ENCODE measurements at places on chromosomes 1 and 21.

DNA sequence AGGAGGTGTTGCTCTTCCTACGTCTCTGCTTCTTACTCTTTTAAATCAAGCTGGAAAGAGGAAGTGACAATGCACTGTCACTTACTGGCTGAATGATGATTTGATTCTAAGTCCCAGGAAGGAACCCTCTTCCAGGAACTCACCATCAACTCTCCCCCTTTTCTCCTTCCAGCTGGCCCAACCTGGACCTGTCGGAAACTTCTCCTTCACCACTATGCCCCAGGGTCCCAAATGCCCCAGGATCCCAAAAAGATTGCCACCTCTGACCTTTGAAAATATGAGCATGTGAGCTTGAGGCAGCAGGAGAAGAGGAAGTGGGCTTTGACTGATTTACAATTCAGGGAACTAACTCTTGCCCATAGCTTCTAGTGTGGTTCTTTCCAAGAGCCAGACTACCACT lies 5.3 kb upstream of the ADAMTS5 start:
- no peak for DNase-seq

DNA sequence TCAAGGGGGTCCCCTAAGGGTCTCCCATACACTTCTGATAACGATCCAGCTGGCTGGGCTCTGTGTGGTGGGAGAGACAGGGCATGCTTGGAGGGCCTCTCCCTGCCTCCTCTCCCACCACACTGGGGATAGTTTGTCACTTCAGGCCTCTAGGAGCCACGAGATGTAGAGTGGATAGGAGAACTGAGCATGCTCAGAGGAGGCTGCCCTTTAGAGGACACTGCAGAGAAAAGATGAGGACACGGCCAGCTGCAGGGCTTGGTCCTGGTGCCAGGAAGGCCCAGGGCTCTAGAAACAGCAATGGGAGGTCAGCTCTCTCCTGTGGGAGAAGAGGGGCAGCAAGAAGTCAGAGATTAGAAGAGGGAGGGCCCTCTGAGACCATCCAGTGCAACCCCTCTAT lies 25.7 kb downstream of the SLC9A1 start:
- no peak for DNase-seq

DNA sequence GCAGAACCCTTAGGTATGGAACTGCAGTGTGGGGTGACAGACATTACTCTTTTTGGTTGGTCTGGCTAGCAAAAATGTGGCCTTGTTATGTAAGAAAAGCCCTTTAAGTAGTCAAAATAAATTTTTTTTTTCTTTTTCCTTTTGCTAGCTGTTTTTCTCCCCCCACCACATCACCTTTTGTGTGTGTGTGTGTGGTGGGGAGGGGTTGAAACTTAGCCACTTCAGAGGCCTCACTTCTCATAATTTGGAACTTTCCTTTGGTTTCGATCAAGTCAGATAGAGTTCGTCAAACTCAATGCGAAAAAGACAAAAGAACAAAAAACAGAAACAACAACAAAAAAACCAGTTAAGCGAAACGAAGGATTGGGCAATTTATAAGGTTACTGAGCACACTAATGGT lies 1.9 kb upstream of the PRMT2 start:
- DNase-seq, result no peak

DNA sequence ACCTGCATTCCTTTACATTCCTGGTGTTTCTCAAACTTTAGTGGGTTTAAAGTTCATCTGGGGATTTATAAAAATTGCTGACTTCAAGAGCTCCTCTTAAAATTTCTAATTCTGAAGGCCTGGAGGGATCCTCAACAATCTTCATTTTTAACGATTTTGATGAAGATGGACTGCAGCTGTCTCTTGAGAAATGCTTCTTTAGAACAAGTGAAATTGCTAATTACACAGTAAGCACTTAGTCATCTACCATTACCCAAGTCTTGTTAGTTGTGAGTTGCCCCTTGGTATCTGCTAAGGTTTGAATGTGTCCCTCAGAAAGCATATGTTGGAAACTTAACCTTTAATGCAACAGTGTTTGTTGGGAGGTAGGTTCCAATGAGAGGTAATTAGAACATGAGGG lies 163.7 kb downstream of the LTN1 start:
- DNase-seq, result no peak

DNA sequence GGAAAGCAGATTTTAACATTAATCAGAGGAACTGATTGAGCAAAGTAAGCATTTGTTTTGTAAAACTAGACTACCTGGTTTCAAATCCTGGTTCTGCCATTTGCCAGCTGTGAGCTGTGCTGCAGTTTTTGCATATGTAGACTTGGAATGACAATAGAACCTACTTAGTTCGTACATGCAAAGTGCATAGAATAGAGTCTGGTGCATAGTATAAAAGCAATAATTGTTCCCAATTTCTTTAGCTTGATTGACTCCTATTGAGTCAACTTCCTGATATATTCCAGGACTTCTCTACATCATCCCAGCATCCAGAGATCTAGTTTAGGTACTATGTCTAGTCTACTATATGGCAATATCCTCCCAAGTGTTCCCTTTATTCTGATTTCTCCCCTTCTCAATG lies 144.4 kb upstream of the FGGY start:
- no peak for DNase-seq

DNA sequence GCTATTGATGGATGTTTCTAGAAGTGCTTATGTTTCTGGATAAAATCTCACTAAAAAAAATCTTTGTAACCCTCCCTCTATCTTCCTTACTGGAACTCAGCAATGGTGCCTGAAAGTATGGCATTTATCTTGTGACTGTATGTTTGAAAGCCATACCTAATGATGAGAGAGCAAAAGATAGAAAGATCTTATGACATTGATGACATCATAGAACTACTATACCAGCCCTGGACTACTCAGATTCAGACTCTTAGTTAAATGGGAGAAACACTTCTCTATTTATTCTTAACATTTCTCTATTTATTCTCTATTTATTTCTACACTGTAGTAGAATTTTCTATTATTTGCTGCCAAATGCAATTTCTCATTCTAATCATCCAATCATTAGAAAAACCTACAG lies 32.7 kb upstream of the SYCP1 start:
- DNase-seq, result no peak

DNA sequence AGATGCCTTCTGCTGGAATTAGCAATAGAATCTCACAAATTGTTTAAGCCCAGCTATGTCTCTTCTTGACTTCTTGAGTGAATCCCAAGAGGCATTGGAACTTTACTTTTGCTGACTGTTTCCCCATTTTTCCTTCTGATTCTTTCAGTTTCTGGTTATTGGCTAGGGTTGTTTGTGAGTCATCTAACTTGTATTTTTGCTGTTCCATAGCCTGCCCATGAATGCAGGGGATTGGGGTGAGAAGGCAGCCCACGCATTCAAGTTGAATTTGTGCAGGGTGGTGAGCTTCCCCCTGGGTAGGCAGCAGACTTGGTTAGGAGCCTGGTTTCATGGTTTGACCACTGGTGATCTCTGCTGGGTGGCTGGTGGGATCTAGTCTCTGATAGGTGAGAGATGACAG lies 10.4 kb upstream of the KLF17 start:
- DNase-seq, result no peak

DNA sequence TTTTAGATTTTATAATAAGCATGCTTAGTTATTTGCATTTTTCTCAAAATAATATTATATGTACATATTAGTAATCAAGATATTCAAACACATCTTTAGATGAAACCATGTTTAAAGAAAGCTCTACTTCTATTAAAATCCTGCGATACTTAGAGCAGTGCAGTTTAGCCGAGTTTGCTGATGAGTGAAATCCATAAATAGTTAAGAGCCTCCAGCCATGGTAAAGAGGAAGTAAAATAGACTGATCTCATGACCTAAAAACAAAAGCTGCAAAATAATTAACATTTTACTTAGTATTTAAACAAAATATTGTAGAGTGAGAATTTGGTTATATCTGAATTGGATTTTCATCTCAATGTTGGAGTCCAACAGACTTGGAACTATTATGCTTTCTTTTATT lies 147.4 kb upstream of the NRIP1 start:
- no peak for DNase-seq

- DNase-seq, result no peak
These were observed 824 bp upstream of the KRTAP21-3 start for GRCh38 chr21:30719401-30719800.

- no peak for DNase-seq
These were observed 25.2 kb downstream of the CHODL start for GRCh38 chr21:18269856-18270255.

GRCh38 chr1:227788271-227789083 lies 27.0 kb upstream of the PRSS38 start:
- DNase-seq, result peak; percentile 78

DNA sequence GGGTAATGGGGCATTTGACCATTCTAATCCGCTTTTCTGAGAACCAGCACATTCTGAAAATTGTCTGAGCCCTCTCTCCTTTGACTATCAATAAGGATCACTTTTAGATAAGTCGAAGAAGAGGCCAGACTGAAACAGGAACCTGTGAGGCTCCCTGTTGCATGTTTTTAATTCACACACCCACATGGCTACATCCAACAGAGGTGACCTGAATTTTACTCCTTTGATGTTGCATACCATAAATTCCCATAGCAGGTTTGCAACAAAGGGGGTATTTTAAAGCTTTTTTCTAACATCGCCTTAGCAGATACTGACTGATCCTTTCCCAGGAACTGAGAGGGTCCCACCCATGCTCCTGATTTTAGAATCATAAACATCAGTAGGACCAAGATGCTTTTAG lies 450.8 kb downstream of the USP25 start:
- DNase-seq, result no peak

DNA sequence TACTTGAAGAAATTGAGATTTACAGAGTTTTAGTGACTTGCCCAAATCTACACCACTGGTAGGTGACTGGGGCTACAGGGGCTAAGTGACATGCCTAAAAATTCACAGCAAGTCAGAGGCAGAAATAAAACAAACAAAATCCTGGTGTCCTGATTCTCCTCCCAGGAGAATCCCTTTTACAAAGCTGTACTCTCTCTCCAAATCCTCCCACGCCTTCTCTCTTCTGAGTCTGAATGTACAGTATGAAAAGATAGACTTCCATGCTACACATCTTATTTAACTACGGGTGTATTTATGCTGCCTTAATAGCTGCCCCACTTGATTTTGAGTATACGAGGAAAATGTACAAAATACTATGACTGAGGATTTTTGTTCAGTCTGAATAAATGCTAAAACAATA lies 65.4 kb downstream of the SGIP1 start:
- no peak for DNase-seq

GRCh38 chr21:45039317-45040156 lies 34.8 kb upstream of the ADARB1 start:
- DNase-seq, result no peak

DNA sequence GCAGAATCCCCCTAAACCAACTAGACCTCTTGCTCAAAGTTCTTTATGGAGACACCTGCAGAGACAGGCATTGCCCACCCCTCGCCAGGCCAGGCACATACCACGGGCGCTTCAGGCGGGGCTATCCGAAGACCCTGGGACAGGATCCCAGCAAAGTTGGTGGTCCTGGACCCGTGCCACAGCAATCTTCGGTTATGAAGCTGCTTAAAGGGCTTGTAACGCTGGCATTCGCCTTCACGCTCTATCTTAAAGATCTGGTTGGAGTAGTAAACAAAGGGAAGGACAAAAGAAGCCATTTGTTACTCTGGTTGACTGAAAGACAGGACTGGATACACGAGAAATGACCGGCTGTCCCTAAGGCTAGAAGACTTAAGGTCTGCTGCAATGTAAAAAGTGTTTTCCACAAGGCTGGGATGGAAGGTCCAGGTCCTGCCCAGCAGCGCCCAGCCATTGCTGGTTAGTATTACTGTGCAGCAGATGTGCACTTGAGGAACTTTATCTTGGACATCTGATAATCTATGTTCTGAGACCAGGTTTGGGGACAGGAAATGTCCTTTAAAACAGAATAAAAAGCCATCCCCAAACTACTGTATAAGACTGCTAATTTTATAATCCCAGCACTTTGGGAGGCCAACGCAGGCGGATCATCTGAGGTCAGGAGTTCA lies 42.9 kb downstream of the PARP1 start:
- no peak for DNase-seq

DNA sequence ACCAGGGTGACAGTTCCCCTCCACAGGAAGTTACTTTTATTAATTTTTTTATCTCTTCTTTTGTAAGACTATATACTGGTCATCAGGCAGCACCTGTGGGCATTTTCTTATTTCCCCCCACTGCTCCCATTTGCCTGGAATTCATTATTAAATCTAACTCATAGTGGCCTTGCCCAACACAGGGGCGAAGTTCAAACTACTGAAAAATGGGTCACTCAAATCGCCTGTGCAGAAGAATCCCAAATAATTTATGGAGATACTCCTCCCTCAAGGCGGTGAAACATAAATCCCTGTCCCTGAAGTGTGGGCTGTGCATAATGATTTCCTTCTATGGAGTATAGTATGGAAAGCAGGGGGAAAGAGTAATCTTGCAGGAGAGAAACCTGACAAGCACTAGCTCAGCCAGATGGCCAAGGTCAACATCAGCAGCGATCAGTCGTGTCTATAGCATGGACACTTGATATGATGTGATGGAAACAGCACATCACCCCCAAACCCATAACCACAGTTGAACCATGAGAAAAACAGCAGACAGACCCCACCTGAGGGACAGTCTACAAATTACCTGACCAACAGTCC lies 7.9 kb downstream of the CAMK2N1 start:
- no peak for DNase-seq

DNA sequence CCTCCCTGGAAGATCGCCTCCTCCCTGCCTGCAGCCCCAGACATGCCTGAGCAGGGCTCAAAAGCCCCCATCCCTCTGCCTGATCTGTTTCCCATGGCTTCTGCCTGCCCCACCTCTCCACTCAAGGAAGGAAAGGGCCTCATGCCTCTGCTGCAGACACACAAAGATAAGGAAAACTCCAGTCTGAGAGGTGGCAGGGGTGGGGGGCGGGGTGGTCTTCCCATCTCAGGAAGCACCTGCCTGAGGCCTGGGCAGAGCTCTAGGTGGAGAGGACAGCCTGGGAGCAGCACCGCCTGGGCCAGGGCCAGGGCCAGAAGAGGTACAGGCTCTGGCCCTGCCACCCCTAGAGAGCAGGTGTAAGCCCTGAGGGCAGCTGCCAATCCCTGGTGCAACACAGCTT lies 4.1 kb upstream of the GJB3 start:
- no peak for DNase-seq

DNA sequence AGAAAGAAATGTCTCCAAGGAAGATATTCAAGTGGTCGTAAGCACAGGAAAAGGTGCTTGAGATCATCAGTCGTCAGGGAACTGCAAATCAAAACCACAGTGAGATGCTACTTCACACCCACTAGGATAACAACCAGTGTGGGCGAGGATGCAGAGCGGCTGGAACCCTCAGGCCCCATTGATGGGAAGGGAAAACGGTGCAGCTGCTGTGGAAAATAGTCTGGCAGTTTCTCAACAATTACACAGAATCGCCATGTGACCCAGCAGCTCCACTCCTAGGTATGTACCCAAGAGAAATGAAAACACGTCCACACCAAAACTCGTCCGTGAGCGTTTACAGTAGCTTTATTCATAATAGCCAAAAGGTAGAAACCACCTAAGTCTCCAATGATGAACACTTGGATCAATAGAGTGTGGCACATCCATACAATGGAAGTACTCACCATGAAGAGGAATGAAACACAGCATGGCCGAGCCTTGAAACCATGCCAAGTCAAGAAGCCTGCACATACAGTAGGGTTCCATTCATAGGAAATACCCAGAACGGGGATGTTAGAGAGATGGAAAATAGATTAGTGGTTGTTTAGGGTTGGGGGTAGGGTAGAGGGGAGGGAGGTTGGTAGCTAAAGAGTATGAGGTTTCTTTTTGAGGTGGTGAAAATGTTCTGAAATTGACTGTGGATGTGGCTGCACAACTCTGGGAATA lies 6.1 kb downstream of the DFFB start:
- DNase-seq, result no peak

All from stimulated activated CD4-positive, alpha-beta T cell treated with anti-CD3 and anti-CD28 coated beads, Interleukin-2, amount 100 ng/mL, for 24 hours (primary cell).